ENCODE measurements at places on chromosomes 2 and 18. TPM values are rescaled to one million over a fixed set of nuclear protein-coding genes. Genes with fewer than 3 reads are reported as not detected.
A peak's percentile ranks its signal among the peaks of the same experiment; 100 is the strongest.

- no peaks in the 10 kb centered on the region for H3K36me3 ChIP-seq
- no peak for DNase-seq
- H3K4me3 ChIP-seq = no peak overlapping the region
- peaks cover 71% of the 10 kb centered on the region for H3K4me1 ChIP-seq
- H3K27ac ChIP-seq = peak overlapping the region; percentile 89
These were observed 72.3 kb downstream of the SPATS2L start for GRCh38 chr2:200378652-200379290.

GRCh38 chr18:22641958-22642357 is 224.2 kb upstream of the CTAGE1 start:
- peaks cover 7% of the 10 kb centered on the region for H3K36me3 ChIP-seq

Gene ZNF385B
- 0.16 TPM for total RNA-seq

DNA sequence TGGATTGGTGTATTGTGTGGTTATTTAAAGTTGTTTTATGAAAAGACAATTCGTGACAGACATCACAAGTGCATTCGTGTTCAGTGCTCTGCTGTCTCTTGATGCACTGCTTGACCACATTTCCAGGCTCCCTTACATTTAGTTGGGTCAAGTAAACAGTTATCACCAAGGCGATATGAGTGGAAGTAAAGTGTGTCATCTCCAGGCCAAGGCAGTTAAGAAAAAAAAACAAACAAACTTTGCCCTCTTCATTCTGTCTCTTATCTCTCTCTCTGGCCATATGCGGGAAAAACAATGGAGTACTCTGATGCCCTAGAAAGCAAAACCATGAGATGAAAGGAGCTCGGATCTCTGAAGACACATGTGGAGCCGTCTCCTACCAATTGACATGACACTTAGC is 131.1 kb downstream of the DSEL start:
- no peaks in the 10 kb centered on the region for H3K27me3 ChIP-seq
- peak overlapping the region; percentile 43 for H3K27ac ChIP-seq
- H3K4me3 ChIP-seq = no peak overlapping the region
- H3K36me3 ChIP-seq = no peaks in the 10 kb centered on the region
- DNase-seq = no peak
- H3K4me1 ChIP-seq = peaks cover 52% of the 10 kb centered on the region

Gene TMEM87B
- total RNA-seq = 11.5 TPM

GRCh38 chr2:57804971-57805370 is 241.6 kb upstream of the VRK2 start:
- DNase-seq = no peak
- no peak overlapping the region for H3K4me3 ChIP-seq
- H3K36me3 ChIP-seq = no peaks in the 10 kb centered on the region
- H3K27me3 ChIP-seq = peaks cover 17% of the 10 kb centered on the region
- H3K27ac ChIP-seq = no peak overlapping the region

DNA sequence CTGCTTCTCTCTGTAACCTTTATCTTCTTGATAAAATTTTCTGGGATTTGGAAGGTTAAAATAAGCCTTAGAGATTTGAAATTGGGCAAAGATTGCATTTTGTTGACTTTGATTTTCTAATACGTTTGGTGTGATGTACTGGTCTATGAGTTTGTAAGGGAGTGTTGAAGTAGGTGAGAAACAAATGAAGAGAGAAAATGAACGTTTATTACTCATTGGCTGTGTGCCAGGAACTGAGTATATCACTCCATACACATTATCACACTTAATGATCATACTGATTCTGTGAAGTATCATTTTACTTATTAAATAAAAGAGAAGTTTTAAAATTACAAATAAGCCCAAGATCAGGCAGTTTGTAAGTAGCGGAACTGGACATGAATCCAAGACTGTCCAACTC is 795.1 kb upstream of the ZEB2 start:
- no peaks in the 10 kb centered on the region for H3K36me3 ChIP-seq
- H3K27me3 ChIP-seq = no peaks in the 10 kb centered on the region
- H3K4me3 ChIP-seq = no peak overlapping the region
- H3K4me1 ChIP-seq = peaks cover 6% of the 10 kb centered on the region
- H3K27ac ChIP-seq = no peak overlapping the region

DNA sequence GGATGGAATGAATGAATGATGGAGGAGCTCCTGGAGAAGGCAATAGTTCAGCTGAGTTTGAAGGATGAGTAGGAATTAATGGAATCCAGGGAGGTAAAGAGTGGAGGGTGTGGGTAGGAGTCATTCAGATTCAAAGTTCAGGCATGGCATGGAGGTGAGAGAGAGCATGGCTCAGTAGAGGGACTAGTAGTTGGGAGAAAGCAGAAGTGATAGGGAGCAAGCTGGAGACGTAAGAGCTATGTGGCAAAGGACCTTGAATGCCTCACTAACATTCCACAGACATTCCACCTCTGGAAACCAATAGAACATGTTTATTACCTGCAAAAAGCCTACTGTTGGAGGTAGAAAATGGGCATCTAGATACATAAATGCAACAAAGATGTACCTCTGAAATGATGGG is 170.1 kb downstream of the HAUS1 start:
- H3K4me1 ChIP-seq = peaks cover 18% of the 10 kb centered on the region
- no peak for DNase-seq
- no peaks in the 10 kb centered on the region for H3K27me3 ChIP-seq
- H3K27ac ChIP-seq = no peak overlapping the region

DNA sequence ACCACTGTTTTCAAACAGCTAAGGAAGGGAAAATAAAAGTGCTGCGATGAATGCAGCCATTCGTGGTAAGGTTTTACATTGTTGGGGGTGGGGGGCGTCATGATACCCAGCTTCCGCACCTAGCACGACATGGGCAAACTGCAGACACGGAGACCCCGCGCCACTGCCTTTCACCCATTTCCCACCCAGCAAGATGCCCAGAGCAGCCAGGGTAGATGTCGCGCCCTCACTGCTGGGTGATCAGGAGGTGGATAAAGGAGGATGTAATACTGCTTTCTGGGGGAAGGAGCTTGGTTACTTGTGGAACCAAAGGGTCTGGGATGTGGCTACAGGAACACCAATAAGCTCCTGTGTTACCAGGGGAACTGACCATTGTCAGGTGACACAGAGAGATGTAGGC is 138.4 kb downstream of the ZNF516 start:
- H3K4me3 ChIP-seq = no peak overlapping the region
- H3K36me3 ChIP-seq = peaks cover 23% of the 10 kb centered on the region
- H3K27ac ChIP-seq = no peak overlapping the region
- DNase-seq = peak; percentile 23
- no peaks in the 10 kb centered on the region for H3K27me3 ChIP-seq

- no peak overlapping the region for H3K27ac ChIP-seq
- peaks cover 16% of the 10 kb centered on the region for H3K4me1 ChIP-seq
- H3K4me3 ChIP-seq = no peak overlapping the region
- H3K27me3 ChIP-seq = no peaks in the 10 kb centered on the region
These were observed 281.0 kb downstream of the SRBD1 start for GRCh38 chr2:45330108-45330507.

DNA sequence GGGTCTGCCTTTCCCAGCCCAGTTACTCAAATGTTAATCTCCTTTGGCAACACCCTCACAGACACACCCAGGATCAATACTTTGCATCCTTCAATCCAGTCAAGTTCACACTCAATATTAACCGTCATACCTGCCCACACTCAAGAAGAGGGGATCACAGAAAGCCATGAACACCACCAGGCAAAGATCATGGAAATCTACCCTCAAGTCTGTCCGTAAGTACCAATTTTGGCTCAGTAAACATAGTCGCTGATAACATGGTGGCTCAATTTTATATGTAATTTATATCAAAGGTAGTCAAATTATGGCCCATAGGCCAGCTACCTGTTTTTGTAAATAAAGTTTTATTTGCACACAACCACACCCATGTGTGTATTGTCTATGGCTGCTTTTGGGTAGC is 102.3 kb upstream of the MAP2 start:
- H3K27me3 ChIP-seq = peaks cover 7% of the 10 kb centered on the region
- DNase-seq = no peak

Gene PEX13
- total RNA-seq = 20.3 TPM

Gene CYP27C1
- 24.9 TPM for total RNA-seq

GRCh38 chr2:238602223-238602960 is 175.7 kb downstream of the ASB1 start:
- H3K27me3 ChIP-seq = peaks cover 3% of the 10 kb centered on the region
- H3K36me3 ChIP-seq = no peaks in the 10 kb centered on the region
- H3K4me1 ChIP-seq = peaks cover under 1% of the 10 kb centered on the region
- H3K4me3 ChIP-seq = no peak overlapping the region

GRCh38 chr2:238999291-238999741 is 151.4 kb downstream of the TWIST2 start:
- peaks cover 7% of the 10 kb centered on the region for H3K27me3 ChIP-seq
- H3K4me3 ChIP-seq = no peak overlapping the region
- DNase-seq = peak; percentile 73
- H3K27ac ChIP-seq = no peak overlapping the region

GRCh38 chr2:46169467-46169866 is 127.7 kb upstream of the EPAS1 start:
- H3K4me3 ChIP-seq = no peak overlapping the region
- no peak for DNase-seq
- peaks cover 27% of the 10 kb centered on the region for H3K4me1 ChIP-seq
- H3K27me3 ChIP-seq = no peaks in the 10 kb centered on the region
- no peak overlapping the region for H3K27ac ChIP-seq
- peaks cover 2% of the 10 kb centered on the region for H3K36me3 ChIP-seq

DNA sequence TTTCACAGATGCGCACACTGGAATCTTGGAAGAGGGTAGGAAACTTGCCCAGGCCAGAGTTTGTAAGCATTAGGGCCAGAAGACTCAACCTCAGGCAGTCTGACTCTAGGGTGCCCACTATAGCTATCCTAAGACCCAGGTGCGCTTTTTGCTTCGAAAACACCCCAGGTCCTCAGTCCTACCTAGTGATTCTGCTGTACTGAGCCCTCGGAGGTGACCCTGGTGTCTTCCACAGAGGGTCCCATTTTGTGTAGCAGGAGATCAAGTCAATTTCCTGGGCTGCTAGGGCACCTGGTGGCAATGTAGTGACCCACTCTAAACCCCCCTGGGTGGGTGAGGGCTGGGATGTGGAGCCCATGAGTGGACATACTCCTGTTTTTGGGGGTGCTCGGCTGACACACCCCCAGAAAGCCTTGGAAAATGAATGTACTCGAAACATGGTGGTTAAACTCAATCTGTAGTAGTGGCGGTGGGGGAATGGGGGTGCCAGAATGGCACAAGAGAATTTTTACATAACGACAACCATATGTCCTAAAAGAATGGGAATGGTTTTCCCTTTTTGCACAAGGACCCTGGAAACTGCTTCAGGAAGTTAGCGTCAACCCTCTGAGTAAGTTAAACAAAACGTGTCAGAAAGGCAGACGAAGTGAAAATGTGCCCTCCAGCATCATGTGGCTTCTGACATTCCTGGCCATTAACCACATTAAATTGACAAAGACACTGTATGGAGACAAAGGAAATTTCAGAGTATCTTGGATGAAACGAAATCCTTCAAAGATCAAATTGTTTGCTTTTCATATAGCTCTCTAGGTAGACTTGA is 218.0 kb upstream of the COPS8 start:
- H3K36me3 ChIP-seq = no peaks in the 10 kb centered on the region
- no peaks in the 10 kb centered on the region for H3K27me3 ChIP-seq
- H3K4me1 ChIP-seq = peaks cover 59% of the 10 kb centered on the region
- no peak overlapping the region for H3K4me3 ChIP-seq

DNA sequence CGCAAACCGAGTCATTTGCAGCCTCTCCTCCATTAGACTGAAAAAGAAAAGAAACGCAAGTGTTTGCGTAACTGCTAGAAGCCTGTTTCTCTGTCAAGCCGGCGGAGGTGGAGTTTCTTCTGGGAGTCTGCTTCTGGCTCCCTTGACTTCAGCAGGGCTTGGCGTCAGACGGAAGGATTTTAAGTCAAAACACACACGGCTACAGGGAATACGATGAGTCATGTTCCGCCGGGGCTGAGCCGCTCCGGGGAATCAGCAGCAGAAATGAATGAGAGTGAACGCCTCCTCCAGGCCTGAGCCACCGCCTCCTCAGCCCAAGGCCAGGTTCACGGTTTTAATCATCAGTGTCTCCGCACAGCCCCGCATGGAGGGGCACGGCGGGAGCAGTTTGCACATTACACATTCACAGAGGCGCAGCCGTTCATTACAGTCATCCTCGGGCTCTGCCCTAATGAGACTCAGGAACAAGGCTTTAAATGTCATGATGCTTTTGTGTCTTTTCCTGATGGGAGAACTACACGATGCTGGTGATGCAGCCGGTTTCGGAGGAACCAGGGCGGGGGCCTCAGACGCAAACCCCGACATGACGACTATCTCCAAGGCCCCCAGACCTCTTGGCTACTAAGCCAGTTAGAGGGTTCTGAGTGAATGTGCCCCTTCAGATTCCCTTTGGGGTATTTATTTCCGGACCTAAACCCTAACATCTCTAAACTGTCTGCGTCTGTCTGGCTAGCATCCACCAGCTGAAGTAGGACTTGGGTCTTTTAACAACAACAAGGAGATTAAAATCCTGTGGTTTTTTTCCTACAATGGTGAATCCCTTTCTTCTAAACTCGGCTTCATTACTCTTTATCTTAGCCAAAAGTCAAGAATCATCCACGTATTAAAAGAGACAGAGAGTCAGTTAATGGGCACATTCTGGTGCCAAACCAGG is 11.1 kb upstream of the SCG2 start:
- H3K27ac ChIP-seq = peak overlapping the region; percentile 95
- peaks cover 24% of the 10 kb centered on the region for H3K4me1 ChIP-seq
- peak; percentile 91 for DNase-seq

Gene NMUR1
- total RNA-seq = not detected

GRCh38 chr2:58899692-58900091 is 658.6 kb upstream of the FANCL start:
- no peak overlapping the region for H3K4me3 ChIP-seq
- H3K27me3 ChIP-seq = no peaks in the 10 kb centered on the region
- no peaks in the 10 kb centered on the region for H3K36me3 ChIP-seq

Gene MYL1
- not detected for total RNA-seq

- H3K4me1 ChIP-seq = peaks cover 3% of the 10 kb centered on the region
- peak; percentile 65 for DNase-seq
- H3K27me3 ChIP-seq = no peaks in the 10 kb centered on the region
These were observed 40.7 kb downstream of the SLC66A2 start for GRCh38 chr18:79910563-79911343.

Gene PLEKHH2
- 17.4 TPM for total RNA-seq
